ENCODE measurements at places on chromosomes 13 and 19. TPM values are rescaled to one million over a fixed set of nuclear protein-coding genes. Genes with fewer than 3 reads are reported as not detected.

BSG gene
- total RNA-seq: 309 TPM

CXCL17 gene
- total RNA-seq: not detected

MTUS2 gene
- 0.20 TPM for total RNA-seq

PSG3 gene
- total RNA-seq: not detected

FUT2 gene
- total RNA-seq: not detected

LIPE gene
- 717 TPM for total RNA-seq

FCAR gene
- not detected for total RNA-seq

CEACAM5 gene
- total RNA-seq: not detected

CFAP97D2 gene
- total RNA-seq: not detected

BST2 gene
- total RNA-seq: 73.2 TPM

ANKLE1 gene
- 0.63 TPM for total RNA-seq

METTL21C gene
- total RNA-seq: not detected

ZNF791 gene
- total RNA-seq: 36.1 TPM

KLK7 gene
- 7.6 TPM for total RNA-seq

RAB3D gene
- 12.9 TPM for total RNA-seq

APC2 gene
- total RNA-seq: 3.5 TPM

ZNF324 gene
- total RNA-seq: 28.3 TPM

ZNF793 gene
- 4.8 TPM for total RNA-seq

MUC16 gene
- not detected for total RNA-seq

STOML3 gene
- total RNA-seq: not detected

PCDH20 gene
- total RNA-seq: 0.30 TPM

SHISA7 gene
- total RNA-seq: 3.0 TPM

CD177 gene
- 42.6 TPM for total RNA-seq

TEX29 gene
- total RNA-seq: not detected

ONECUT3 gene
- total RNA-seq: not detected

PBX4 gene
- total RNA-seq: 4.8 TPM

PTGER1 gene
- 3.1 TPM for total RNA-seq

IQCN gene
- 10.1 TPM for total RNA-seq

FGF21 gene
- total RNA-seq: not detected

TDRD12 gene
- 0.30 TPM for total RNA-seq

Measured in tibial nerve (tissue), 4 donors.